Activated T-helper 9 cell treated with anti-CD3 and anti-CD28 coated beads, Interleukin-2, amount 50 U/mL, for 16 hours (primary cell): ENCODE measurements at places on chromosomes 1 and 21.

DNA sequence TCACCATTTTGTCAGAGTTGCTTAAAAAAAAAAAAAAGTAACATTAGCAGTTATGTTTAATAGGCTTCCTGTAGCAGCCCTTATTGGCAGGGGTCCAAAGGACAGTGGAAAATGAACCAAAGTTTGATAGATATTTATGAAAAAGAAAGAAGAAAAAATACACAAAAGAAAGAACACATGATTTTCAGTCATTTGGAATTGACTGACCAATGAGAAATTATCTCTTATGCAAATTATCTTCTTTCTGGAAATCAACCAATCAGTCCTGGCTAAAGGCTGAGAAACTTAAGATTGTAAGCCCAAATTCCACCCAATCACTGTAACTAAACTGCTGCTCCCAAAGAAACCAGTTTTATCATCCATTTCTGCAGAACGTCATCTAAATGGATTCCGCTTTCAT is 282.4 kb downstream of the TM2D1 start:
- no peak for DNase-seq

GRCh38 chr1:201149400-201149799 is 4.9 kb downstream of the TMEM9 start:
- DNase-seq, result no peak

DNA sequence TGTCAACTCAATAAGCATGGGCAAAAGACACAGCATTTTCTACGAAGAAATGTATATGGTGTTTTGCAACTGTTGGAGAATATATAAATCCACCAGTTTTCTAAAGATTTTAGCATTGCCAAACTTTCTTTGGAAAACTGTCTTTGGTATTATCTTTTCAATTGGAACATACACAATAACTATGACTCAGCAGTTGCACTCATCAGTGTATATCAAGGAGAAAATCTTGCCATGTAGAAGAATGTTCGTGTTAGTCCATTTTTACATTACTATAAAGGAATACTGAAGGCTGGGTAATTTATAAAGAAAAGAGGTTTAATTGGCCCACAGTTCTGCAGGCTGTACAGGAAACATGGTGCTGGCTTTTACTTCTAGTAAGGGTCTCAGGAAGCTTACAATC is 41.1 kb downstream of the PRKAA2 start:
- DNase-seq, result no peak

DNA sequence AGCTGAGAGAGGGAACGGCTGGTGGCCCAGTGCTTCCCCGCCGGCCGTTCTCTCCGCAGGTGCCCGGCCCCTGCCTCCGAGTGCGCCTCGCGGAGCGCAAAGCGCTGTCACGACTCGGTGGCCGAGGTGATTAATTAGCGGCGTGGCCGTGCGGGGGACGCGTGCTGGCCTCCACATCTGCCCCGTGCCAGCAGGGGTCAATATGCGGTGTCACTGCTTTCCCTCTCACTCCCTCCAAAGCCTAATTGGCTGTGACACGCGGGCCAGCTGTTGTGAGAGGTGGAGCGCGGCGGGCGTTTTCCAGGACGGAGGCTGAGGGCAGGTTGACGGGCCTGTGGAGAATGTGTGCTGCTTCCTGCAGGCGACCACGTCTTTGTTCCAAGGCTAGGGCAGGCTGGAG is 239.0 kb downstream of the LMX1A start:
- DNase-seq, result no peak

DNA sequence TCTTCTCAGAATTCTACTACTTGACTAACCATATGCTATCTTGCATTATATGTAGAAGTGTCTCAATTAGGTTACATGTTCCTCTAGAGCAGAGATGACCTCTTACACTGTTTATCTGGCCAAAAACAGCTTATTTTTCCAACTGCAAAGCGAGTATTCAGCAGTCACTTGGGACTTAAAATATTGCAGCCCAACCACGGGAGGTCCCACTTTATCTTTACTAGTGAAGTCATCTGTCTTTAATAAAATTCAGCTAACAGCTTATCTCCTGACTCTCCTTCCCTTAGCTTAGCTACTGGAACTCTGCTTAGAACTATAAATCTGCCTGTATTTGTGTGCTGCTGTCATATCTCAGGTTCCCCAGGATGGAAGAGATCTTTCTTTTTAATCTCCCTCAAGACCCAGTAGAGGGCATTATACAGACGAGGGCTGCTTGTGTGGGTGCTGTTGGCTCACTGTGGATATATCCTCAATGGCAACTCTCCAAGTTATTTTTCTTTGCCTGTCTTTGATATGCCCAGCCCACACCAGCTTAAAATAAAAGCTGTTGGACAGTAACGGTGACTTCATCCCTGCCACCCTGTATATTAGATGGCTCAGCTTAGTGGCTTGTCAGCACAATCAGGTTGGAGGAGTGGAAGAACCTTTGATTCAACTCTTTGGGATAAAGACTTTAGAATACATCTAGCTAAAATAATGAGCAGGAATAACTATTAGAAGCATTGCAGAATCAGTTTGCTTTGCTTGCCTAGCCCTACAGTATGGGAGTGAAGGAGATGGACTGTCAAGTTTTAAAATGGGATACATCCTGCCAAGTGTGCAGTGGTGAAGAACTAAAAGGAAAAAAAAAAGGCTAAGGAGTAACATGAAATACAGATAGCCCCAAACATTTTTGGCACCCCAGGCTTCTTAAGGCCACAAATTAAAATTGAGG is 9.6 kb downstream of the ENSA start:
- DNase-seq, result no peak

DNA sequence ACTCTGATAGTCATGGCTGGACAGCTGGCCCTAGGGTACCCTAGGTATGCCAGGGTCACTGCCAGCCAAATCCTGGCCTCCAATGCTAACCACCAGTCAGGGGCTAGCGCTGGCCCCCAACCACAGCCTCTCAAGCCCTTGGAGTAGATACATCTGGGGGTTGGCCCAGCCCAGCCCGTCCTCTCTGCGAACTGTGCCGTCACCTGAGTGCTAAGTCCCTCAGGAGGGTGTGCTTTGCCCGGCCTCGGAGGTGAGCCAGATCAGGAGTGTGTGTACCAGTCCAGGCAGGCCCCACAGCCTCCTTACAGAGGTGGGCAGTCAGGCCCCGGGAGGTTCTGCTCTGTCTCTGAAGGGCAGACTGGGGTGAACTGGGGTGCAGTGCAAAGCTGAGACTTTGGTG is 34.0 kb upstream of the DISP3 start:
- no peak for DNase-seq

DNA sequence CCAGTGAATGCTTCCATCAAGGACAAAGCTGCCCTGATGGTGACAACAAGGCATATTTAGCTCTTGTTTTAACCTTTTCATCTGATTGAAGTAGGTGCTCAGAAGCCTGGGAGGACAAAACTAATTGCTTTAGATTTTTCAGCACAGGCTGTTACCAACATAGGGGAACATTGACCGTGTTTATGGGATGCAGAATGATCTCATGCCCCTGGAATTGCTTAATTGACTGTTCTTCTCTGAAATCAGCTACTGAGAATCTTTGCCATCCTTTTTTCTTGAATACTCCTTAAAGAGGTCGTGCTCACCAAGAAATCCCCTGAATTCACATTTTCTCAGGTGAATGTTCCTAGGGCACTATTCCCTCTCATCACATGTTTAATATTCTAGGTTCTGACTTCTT is 95.9 kb upstream of the CCDC190 start:
- DNase-seq, result no peak

GRCh38 chr21:38448671-38449385 is 49.4 kb downstream of the ERG start:
- no peak for DNase-seq
